Left hindlimb (tissue), 1 donor: ENCODE measurements at places on chromosomes 11 and 22.

DNA sequence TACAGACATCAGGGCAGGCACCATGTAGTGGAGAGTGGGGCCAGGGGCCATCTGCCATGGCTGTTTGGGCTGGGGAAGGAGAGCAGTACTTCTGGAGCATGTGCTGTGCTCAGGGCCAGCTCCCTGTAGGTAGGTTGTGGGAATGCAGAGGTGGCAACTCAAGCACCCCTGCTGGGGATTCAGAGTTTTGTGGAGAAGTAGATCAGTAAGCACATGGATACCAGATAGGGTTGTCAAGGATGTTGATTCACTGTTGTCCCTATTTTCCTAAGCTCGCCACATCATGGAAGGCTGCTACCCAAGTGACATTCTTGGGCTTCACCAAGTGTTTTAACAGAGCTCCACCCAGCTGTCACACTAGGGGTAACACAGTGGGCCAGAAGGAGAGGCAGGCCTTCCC, 67.2 kb downstream of the BMAL1 start:
- DNase-seq: no peak

DNA sequence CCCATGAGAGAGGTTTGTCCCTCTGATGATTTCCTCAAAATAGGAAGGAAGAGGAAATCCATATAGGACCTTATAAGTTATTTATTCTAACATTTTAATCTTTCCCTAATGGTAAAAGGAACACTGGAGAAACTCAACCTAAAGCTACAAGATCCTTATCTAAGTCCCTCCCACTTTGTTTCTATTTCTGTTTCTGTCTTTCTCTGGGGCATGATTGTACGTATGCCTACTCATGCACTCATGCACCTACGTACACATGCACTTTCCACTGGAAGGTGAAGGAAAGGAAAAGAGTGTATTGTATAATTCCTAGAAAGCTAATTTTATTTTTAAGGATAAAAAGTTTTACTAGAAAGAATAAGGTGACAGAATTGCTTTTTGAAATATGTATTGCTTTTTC, 125.0 kb downstream of the RAB38 start:
- no peak for DNase-seq

DNA sequence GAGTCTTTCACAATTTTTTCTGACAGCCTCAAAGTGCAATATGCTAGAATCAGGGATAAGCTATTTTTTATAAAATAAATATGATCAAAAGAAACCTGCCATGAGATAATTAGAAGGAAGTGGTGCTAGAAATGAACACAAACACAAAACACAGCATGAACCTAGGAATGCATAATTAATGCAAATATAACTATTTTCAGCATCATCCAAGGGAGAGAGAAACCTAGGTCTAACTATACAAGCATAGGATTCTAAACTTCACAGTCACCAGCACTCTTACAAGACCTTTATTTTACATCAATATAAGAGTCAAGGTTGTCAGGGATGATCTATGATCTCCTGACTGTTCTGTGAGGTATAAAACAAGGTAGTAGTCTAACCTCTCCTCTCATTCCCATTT, 29.2 kb downstream of the TTC28 start:
- DNase-seq: no peak

GRCh38 chr11:15800111-15800800, 556.1 kb downstream of the SOX6 start:
- peak; percentile 61 for DNase-seq

DNA sequence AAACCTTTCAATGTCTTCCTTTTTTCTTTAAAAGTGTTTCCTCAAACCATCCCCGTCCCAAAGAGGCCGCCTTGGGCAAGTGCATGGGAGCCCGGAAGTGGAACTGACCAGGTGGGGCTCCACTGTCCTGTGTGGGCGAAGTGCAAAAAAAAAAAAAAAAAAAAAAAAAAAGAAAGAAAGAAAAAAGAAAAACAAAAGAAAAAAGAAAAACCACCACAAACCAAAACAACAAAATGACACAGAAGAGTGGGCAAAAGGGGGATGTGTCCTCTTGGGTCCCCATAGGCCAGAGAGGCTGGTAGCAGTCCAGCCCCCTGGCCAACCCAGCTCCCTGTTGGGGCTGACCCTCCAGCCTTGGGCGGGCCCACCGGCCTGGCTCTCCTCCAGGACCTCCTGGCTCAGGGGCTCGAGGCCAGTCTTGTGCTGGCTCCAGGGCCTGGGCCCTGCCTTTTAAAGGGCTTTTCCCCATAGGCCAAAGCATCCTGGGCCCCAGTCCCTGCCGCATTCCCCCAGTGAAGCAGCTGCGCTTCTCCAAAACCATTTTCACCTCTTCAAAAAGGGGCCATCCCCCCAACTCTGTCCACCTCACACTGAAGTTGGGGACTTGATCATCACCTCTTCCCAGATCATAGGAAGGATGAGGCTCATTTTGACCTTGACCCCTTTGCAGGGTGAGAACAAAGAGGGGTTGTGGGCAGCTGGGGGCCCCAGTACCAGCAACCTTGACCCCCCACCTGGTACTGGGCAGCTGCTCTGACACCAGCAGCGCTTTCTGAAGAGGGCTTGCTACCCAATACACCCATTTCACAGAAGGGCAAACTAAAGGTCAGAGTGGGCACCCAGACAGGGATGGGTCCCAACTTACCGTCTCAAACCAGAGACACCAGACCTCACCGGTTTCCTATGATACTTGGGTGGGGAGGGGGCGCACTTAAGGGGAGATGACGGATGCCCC, 9.4 kb downstream of the CBX6 start:
- DNase-seq: peak; percentile 74

DNA sequence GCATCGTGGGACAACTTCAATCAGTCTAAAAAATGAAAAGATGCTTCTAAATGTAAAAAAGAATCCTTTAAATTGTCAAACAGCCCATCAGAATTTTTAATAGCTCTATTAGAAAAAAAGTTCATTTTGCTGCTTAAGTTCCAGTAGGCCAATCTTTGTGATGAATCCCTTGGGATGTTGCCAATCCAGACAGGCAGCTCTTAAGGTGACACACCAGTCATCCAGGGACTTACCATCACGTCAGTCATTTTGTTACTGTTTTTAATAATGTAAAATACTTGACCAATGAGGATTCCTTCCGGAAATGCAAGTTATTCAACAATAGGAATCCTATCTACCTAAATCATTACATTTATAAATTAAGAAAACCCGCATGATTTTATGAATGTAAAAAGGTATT, 47.8 kb upstream of the TMEM45B start:
- no peak for DNase-seq

- DNase-seq: no peak
Observed at GRCh38 chr11:35103366-35104208, 35.4 kb upstream of the CD44 start.

DNA sequence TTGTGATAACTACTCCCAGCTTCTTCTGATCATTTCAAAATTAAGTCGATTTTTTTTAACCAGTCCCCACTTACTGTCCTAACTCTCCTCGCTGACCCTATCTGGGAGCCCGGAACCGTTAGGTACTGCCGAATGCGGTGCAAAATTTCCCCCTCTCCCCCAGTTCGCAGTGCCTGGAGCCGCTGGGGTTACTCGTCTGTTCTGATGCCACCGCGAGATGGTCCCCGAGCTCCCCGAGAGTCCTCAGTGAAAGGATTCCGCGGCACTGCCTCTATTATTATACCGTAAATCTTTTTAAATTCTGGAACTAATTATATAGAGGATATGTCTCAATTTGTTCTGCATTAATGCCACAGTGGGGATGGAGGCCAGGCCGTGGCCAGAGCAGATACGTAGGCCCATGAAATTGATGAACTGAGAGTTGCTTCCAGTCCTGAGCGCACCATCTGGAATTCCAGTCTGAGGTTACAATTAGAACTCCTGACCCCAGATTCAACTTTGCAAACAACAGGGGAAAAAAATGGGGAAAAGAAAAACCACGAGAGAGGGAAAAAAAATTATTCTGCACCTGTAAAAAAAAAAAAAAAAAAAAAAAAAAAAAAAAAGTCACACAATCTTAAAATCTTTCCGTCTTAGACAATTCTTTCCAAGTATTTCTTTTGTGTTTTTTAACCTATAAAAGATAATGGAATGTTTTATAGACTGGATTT, 4.3 kb upstream of the WT1 start:
- DNase-seq: no peak

GRCh38 chr22:48710410-48710809, 1117.3 kb downstream of the BRD1 start:
- peak; percentile 9 for DNase-seq

DNA sequence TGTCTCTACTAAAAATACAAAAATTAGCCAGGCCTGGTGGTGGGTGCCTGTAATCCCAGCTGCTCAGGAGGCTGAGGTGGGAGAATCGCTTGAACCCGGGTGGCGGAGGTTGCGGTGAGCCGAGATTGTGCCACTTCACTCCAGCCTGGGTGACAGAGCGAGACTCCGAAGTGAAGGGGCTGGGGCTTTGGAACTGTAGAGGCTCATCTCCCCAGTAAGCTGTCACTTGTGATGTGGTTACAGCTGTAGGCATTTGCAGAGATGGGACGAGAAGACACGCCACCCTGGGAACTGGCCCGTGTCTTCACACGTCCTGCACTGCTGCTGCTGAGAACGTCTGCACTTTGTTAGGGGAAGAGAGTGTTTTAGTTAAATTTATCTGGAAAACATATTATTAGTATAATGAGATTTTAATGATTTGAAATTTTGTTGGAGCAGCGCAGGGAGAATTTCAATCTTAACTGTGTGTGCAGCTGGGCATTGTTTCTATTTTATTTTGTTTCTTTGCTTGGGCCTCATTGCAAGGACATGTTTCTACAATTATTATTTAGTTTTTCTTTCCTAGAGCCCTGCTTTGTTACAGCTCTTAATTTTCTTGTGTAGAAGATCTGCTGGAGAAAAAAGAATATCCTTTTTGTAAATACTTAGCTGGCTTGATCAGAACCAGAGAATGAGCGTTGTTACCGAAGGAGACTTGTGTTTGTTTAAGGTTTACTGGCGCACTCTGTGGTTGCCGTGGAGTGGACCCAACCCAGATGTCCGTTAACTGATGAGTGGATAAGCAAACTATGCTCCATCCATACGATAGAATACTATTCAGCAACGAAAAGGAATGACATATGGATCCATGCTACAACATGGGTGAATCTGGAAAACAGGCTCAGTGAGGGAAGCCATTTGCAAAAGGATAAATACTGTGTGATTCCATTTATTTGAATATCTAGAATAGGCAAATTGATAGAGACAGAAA, 18.4 kb downstream of the PARVB start:
- no peak for DNase-seq
